SJSA1 (cell line): ENCODE measurements at places on chromosomes 7 and 10.

DNA sequence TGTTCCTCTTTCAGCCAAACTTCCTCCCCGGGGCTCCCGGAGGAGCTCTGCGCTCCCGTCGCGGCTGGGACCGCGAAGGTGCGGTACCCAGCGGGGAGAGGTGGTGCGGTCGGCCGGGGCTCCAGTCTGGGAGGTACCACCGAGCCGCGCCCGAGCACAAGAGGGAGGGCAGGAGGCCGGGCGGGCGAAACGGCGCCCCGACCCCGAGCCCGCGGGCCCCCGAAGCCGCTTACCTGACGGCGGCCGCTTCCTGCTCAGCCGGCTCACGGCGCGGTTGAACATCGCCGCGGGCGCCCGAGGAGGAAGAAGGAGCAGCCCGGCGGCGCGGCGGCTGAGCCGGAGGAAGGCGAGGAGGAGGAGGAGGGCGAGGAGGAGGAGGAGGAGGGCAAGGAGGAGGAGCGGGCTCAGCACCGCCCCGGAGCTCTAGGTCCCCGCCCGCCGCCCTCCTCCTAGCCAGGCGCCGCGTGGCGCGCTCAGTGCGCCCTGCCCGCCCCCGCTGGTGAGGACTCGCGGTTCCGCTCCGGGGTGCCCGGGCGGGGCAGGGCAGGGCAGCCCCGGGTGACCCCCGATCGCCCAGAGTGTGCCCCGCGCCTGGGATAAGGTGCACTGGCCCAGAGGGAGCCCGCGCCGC, at the start of gene RGS10:
Gene RGS10 (minus strand): TSS at position 363 of the 631 bp plus-strand sequence. CDS start 81 bp downstream, at position 282.
- peak; percentile 68 for DNase-seq

GRCh38 chr7:38220452-38220851, 42.4 kb downstream of the STARD3NL start:
- no peak for DNase-seq

- DNase-seq = no peak
These were observed at the start of gene PWWP2B for GRCh38 chr10:132397036-132397541. TSS of gene PWWP2B (plus strand) at chr10:132397200. CDS start at chr10:132397227, 27 bp downstream.

DNA sequence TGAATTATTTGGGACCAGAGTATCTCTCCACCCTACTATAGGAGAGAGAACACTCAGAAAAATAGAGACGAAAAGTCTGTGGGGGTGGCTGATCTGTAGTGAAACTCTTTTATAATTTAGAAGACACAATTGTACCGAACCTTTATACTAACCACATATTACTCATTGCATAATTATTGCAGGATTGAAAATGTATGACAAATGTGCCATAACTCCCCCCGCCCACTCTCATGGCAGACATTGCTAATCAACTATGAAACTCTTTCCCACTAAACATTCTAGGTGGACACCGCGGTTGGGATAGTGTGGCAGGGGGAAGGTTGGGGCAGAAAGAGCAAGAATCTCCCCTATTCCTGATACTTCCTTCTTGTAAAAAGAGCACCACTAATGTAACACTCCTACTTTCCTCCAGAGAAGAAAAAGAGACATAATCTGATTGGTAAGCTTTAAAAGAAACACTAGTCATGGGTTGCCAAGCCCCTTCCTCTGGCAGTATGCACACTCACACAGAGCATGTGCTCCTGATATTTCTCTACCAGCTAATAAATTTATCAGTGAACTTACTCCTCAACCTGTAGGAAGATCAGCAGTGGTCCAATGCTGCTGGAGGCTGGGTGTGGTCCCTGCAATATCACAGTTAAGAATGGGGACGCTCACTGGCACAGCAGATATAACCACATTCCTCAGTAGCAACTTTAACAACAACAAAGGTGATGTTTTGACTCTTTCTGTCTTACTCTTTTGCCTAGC, 18.7 kb upstream of the ARID5B start:
- DNase-seq = no peak

DNA sequence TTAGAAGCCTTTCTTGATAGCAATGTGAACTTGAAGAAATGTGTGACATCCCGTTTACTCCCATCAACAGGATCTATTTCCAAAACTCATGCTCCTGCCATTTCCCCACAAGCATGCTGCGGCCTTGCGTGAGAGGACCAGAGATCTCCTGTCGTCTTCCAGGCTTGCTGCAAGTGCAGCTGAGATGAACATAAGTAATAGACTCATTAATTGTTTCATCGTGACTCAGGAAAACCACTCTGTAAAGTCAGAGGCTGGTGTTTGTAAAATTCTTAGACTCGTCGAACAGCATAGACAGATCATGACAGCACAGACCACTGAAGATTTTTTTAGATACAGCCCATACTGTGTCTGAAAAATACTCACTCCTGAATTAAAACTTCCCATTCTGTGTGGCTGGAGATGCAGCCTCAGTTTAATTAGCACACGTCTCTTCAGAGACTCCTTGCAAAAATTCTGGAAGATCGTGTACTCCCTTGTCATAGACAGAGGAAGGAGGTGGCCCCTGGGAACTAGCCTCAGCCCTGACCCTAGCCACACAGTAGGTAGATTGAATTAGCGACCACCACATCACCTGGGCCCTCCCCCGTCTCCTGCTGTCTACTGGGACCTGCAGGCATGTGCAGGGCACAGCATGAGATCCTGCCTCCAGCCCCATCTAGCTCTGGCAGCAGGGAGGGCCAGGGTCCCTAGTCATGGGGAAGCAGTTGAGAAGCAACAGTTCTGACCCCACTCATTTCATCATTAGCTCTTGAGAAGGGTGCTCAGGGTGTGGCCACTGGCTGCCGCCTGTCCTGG, 226.0 kb downstream of the CELF2 start:
- DNase-seq = no peak

GRCh38 chr7:17031906-17032551, 150.2 kb upstream of the AGR3 start:
- DNase-seq = no peak

- DNase-seq = no peak
These were observed 70.1 kb upstream of the RAB18 start for GRCh38 chr10:27433976-27434375.

GRCh38 chr10:10138685-10139084, 879.0 kb upstream of the CELF2 start:
- DNase-seq = no peak

GRCh38 chr10:46314071-46314470, 27.3 kb downstream of the ANTXRL start:
- no peak for DNase-seq

DNA sequence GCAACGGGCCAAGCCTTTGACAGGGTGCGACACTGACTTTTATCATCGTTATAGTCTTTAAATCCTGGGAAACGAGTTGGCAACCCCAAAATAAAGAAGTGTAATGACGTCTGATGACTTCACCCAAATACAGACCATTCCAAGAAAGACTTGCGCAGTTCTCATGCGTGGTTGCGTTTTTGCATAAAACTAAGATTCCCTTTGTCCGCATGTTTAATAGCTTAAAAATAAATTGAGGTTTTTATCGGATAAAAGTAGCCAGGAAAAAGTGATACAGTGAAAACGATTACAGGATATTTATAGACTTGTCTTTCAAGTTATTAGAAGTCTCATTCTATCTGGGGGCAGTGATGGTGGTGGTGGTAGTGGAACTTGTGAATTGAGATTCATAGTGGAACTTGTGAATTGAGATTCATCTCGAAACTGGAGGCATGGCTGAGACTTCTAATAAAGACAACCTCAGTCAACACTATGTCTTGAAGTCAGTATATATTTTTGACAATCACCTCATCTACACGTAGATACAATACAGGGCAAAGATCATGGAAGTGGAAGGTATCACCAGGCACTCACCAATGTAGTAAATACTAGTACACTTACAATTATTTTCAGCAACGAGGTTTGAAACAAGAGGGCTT, 1.2 kb upstream of the NAMPT start:
- no peak for DNase-seq

DNA sequence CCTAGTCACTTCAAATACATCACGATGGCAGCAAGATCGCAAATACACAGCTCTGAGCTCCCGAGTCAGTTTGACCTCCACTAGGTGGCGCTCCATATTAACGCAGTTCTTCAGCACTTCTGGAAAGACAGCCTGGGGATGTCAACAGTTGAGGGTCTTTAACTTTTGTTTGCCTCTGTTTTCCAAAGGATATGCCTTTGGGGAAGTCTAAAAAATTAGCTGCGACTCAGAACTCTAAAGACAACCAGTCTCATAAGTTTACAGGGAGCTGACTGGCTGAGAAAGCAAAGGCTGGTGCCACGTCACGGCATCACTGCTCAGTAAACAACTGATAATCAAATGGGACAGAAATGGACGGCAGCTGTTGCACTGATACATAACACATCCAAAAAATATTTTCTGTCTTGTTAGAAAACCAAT, 458.8 kb downstream of the SORCS1 start:
- DNase-seq = peak; percentile 11

- no peak for DNase-seq
These were observed 190 bp downstream of the TCERG1L start for GRCh38 chr10:131311402-131311660.

DNA sequence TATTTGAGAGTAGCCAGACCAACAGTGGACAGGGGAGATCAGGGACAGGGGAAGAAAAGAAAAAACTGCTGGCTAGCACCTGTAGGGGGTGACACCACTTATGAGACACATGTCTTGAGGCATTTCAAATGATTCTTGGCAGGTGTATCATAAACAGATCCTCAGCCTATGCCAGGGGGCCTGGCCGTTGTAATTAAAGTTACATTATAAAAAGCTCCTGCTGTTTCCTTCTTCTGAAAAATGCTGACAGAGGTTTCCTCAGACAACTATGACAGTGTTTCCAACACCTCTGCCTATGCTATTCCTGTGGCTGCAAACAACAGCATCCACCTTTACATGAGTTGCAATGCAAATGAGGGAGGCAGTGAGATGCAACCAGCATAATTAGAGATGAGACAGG, 281.0 kb upstream of the PTER start:
- DNase-seq = no peak

GRCh38 chr10:4561296-4561695, 264.7 kb upstream of the AKR1E2 start:
- no peak for DNase-seq

DNA sequence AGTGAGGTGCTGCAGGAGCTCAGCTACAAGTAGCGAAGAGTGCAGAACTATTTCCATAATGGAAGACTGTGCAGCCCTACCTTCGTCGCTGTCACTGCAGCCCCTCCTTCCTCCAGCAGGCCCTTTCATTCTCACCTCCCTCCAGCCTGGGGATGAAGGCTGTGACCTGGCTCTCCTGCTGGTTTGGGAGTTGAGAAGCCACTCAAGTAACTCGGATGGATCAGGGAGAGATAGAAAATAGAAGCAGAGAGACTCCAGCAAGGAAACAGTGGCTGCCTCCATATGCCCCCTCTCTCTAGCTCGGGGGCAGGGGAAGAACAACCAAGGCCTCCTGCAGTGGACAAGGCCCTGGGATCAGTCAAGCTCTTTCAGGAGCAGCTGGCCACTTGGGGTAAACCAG, 37.4 kb upstream of the NPFFR1 start:
- no peak for DNase-seq

- no peak for DNase-seq
These were observed 147.1 kb downstream of the BUB3 start for GRCh38 chr10:123301077-123301857.

DNA sequence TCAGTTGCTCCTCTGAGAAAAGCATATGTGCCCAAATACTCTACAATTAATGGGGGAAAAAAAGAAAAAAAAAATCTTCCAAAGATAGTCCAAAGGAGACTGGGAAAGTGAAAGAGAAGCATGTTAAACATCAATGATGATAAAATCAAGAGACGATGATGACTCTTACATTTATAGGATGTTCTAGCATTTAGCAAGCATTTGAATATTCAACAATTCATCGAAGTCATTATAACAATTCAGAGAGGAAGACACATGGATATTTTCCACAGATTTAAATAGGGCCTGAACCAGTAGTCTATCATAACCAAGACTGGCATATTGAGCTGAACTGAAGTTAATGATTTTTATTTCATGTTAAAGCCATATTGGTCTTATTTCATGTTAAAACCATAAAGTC, 528.4 kb downstream of the INHBA start:
- no peak for DNase-seq

GRCh38 chr7:51138123-51139085, 178.2 kb downstream of the COBL start:
- DNase-seq = no peak

DNA sequence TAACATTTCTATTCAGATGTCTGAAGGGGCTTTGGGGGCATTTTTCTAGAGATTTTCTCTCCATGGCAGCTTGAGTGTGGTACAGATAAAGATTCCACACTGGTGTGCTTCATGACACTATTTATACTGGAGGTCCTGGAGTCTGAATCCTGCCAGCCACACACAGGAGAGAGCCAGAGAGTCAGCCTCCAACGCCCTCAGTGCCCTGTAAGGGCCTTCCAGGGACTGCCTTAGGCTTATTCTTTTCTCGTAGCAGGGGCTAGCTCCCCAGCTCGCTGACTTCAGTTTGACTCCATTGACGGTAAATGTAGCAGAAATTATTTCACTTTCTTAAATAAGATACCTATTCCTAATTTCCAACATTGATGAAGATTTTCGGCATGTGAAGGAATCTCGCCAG, 100.9 kb downstream of the VSTM2A start:
- no peak for DNase-seq

- no peak for DNase-seq
These were observed 18.3 kb upstream of the ST8SIA6 start for GRCh38 chr10:17472481-17473227.

- DNase-seq = no peak
These were observed 92.5 kb upstream of the SLC13A1 start for GRCh38 chr7:123292227-123292626.

DNA sequence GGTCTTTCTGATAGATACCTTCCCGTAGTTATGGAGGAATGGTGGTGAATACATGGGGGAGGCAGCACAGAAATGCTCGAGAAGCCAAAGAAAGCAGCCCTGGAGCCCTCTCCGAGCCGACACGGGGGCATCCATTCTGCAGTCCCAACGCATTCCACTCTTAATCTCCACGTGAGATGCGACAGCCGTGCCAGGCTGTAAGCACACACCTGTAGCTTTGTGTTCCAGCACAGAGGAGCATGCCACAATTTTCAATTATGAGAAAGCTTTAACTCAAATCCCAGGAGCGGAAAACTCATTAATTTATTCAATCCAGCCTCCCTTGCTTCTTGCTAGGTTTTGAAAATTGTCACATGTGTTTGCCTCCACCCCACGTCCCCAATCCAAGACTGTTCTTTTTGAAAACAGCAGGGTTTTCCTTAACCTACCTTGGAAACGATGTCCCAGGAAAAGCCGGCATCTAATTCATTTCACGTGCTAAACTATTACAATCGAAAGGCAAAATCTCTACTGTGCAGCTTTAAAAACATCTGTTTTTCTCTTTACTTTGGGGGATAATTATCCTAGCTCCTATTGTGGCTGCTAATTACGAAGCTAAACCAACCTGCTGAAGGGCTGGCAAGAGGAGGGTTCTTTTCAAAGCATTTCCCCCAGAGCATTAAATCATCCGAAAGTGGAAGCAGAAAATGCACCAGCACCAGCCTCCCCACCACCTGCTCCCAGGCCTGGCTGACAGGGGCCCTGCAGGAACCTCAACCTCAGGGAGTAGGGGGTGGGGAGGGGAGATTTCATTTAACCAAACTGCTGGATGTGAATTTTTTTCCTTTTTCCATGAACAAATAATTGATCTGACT, 56.0 kb upstream of the CHST15 start:
- no peak for DNase-seq

DNA sequence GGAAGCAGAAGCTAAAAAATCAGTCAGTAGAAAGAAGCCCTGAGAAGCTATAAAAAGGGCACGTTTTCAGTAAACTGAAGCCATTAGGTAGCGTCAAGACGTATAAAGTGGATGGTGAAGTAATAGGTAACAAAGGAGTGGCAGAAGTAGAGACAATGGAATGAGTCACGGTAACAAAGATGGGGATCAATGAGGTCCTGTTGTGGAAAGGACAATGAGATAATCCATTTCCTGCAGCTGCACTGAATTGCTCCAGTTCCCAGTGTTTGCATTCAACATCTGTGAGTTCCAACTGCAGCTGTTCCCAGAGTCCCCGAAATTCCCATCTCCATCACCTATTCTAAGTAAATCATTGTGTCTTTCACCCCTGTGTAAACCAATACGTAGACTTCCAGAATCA, 4.8 kb upstream of the HYCC1 start:
- no peak for DNase-seq
